Stimulated activated CD4-positive, alpha-beta T cell treated with anti-CD3 and anti-CD28 coated beads, Interleukin-2, amount 100 ng/mL, for 48 hours (primary cell): ENCODE measurements at places on chromosomes 6 and 20.

DNA sequence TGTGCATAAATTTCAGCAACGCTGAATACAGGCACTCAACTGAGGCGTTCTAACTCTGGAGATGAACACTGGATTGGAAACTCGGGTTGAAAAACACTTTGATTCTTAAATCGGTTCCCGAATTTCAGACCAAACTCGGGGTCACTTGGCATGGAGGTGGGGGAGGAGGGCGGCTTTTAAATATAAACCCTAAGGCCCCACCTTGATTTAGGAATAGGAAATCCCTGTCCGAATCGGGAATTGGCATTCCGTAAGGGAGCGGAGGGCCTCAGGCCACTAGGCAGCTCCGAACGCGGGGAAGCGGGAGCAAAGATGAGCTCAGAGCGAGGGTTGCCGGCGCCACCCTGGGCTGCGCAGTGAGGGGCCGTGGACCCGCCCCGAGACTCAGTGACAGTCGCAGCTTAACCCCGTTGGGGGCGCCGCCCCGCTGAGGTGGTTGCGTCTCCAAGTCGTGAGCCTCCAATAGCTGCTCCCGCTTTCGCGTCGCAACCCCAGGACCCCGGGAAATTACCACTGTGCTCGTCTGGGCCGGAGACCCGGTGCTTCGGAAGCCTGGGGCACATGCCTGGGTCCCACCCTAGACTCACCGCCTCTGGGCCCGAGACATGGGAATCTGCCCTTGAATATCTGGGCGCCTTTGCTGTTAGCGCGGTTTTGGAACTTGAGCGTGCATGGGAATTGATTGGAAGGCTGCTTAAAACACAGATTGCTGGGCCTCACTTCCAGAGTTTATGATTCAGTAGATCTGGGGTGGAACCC lies 4.6 kb upstream of the SIM1 start:
- no peak for DNase-seq

- DNase-seq, result no peak
These were observed 165.0 kb upstream of the SULF2 start for GRCh38 chr20:47950124-47950912.

DNA sequence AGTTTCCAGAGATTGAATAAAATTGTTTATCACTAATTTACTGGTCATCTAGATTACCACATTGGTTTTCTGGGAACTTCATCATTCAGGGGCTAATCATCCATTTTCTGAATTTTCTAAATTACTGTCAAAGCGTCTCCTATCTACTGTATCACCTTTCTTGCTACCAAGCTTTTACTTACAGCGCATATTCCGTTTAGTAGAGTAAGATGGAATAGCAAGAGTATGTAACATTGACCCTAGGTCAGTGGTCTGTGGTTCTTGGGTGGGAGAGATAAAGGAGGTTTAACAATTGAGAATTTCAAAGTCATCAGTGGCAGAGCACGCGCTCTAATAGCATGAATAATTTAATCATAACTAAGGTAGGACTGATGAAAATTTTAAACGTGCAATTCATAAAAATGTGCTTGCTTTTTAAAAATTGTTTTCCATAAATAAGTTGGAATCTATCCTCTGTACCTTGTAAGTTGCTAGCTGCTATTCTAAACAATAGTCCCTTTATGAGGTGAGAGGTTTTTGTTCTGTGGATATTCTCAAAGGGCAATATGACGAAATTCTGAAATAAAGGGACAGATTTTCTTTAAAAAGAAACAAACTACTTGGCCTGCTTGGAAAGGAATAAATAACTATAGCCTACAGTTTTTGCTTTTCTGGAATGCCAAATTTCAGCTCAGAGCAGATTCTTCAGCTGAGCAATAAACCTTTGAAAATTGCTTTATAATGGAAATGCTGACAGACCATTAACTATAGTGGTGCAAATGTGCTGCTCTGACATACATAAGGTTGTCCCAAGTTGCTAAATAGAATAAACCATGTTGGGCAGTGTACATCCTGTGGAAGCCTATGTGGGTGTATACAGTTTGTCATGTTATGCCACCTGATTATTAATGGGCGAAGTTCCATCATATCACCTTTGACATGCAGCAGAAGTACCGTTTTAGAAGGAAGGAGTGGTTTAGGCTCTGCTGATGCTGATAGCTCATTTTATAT lies 84.1 kb downstream of the ZFAND3 start:
- no peak for DNase-seq

- DNase-seq, result no peak
These were observed 47.6 kb downstream of the ARHGAP18 start for GRCh38 chr6:129662406-129662766.

DNA sequence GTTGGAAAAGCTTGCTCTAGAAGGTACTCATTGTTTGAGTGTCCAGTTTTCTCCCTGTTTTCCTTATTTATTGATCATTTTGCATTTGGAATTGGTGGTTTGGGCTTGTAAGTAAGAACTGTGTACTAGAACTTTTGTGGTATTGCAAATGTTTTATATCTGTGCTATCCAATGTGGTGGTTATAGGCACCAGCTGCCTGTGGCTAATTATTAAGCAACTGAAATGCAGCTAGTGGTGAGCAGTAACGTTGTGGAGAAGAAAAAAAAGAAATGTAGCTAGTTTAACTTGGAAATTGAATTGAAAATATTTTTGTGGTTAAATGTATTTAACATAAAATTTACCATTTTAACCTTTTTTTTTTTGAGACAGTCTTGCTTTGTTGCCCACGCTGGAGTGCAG lies 50.7 kb upstream of the MAPK13 start:
- no peak for DNase-seq

DNA sequence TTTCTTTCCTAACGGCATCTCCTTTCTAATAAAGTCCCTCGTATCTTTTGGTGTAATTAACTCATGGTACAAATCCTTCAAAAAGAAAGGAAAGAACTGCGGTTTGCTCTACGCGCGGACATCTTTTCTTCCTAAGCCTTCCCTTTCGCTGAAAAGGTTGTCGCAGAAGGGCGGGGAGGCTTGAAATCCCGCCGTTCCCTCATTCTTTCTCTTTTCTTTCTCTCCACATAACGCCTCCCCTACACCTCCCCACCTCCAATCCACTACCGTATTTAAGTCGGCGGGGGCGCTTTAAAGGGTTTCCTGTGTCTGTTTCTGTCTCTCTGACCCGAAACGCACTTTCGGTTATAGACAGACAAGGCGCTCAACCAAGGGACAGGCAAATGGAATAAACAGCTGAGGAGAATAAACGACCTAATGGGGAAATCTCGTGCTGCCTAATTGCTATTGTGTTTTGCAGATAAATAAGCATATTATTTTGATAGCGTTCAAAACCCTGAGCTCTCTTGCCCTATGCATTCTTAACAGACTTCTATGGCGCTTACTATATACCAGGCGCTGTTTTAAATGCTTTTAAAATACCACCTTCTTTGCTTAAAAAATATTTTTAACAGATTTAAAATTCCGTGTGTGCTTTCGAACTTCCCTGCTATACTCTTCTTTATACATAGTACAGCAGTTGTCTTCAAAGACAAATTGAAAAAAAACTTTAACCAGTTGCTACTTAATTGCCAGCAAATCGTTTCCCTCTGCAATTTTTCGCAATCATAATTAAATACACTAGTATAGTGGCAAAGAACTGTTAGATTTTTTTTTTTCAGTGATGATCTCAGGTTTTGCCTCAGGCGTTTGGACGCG lies 2.5 kb upstream of the HEY2 start:
- DNase-seq, result peak; percentile 48
